ENCODE measurements at places on chromosomes 2 and 18.

- DNase-seq = no peak
Measured at GRCh38 chr2:46793423-46794416, 121.9 kb downstream of the MCFD2 start.

- no peak for DNase-seq
Measured at GRCh38 chr2:191908874-191909273, 62.0 kb upstream of the CAVIN2 start.

- DNase-seq = no peak
Measured at GRCh38 chr18:35508030-35508429, 10.3 kb upstream of the INO80C start.

DNA sequence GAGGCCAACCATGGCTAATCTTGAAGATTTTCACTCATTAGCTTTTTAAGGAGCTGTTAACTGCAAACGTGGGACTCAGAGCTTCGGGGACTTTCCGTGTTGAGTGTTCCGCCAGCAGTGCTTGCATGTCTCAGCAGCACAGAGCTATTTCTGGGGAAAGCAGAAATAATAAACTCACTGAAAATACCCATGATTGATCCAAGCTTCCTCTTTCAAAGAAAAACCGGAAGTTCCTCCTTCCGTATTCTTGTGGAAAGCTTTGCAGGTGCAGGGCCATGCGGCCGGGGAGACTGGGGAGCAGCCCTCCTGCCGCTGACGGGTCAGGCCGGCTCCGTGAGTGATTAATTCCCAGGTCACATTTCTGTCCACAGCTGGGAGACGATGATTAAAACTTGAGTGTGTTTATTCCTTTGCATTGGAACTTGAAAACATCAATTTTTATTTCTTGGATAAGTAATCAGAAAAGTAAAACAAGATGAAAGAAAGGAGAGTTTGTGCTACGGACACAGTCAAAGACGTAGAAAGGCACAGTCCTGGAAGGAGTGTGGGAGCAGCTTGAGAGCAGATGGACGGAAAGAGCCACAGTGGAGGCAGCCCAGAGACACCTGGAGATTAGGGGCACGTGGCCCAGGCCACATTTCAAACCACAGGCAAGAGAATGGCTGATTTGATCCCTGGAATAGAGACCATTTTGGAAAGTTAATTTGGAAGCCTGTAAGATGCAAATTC, 54.2 kb upstream of the CTDP1 start:
- no peak for DNase-seq

- no peak for DNase-seq
Measured at GRCh38 chr2:61784643-61785042, 69.2 kb downstream of the FAM161A start.

GRCh38 chr2:219415580-219416234, 2.5 kb upstream of the DES start:
- DNase-seq = no peak

DNA sequence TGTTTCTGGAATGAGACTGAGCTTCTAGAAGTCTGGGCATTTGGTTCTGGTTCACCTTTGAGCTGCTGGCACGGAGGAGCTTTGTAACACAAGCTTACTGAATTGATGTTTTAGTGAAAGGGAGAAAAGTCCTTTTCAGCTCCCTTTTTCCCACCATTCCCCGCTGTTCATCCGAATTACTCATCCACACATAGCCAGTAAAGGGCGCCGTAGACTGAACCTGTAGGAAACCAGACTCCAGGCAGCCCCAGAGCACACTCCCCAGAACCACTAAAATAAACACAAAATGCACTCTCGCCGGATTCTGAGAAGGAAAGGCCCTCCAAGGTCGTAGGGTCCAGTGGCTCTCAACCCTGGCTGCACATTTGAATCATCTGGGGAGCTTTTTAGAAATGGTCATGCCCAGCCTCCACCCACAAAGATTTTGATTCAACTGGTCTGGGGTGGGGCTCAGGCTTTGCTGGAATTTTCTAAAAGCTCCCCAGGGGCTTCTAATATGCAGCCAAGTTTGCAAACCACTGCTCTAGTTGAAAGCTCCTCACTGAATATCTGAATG, 29.6 kb downstream of the TCF7L1 start:
- no peak for DNase-seq

GRCh38 chr2:66488946-66489345, 54.0 kb downstream of the MEIS1 start:
- no peak for DNase-seq

DNA sequence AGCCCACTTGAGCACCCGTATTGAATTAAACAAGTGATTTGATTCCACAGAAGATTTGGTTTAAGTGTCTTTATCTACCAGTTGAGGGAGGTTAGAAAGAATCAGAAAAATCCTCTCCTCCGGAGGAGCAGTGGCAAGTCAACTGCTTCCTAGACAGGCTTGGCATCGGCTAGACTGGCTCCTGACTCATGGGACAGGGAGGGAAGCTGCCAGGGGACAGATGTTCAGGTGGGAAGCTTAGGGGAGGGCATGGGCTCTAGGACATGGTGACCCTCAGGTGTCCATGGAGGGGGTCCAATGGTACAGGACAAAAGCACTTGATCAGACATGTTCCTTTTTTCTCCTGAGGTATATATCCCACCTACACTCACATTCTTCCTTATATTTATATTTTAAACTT, 119.3 kb upstream of the IL1R2 start:
- DNase-seq = no peak

DNA sequence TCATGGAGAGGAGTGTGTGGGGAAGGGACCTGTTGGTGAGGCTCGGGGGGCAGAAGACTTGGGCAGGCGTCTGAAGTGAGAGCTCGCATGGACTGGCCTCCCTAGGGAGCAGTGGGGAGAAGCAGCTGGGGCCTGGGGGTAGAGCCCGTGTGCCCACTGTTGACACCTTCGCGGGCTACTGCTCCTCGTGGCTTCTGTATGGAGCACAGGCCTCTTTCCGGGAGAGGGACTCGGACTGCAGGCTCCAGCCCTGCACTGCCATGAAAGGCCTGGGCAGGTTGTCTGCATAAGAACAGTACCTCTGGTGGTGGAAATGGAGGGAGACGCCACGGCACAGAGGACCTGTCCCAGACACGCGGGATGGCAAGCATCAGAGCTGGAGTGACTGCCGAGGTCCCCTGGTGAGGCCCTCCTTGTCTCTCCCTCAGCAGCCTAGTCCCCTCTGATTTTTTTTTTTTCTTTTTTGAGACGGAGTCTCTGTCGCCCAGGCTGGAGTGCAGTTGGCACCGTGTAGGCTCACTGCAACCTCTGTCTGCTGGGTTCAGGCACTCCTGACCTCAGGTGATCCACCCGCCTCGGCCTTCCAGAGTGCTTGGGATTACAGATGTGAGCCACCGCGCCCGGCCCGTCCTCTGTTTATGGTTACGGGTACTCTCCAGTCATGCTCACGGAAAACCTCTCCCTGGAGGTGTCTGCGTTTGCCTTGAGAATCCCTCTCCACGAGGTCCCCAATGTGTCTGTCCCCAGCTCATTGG, 44.7 kb upstream of the PTMA start:
- DNase-seq = no peak

GRCh38 chr2:223751012-223751411, 86.4 kb downstream of the AP1S3 start:
- no peak for DNase-seq

GRCh38 chr2:230762317-230762896, 49.8 kb downstream of the CAB39 start:
- DNase-seq = no peak

GRCh38 chr18:51503351-51503750, 305.9 kb upstream of the MEX3C start:
- DNase-seq = no peak

GRCh38 chr2:138239902-138240491, 261.6 kb upstream of the SPOPL start:
- no peak for DNase-seq

- DNase-seq = no peak
Measured at GRCh38 chr2:118718921-118719320, 128.5 kb downstream of the EN1 start.

DNA sequence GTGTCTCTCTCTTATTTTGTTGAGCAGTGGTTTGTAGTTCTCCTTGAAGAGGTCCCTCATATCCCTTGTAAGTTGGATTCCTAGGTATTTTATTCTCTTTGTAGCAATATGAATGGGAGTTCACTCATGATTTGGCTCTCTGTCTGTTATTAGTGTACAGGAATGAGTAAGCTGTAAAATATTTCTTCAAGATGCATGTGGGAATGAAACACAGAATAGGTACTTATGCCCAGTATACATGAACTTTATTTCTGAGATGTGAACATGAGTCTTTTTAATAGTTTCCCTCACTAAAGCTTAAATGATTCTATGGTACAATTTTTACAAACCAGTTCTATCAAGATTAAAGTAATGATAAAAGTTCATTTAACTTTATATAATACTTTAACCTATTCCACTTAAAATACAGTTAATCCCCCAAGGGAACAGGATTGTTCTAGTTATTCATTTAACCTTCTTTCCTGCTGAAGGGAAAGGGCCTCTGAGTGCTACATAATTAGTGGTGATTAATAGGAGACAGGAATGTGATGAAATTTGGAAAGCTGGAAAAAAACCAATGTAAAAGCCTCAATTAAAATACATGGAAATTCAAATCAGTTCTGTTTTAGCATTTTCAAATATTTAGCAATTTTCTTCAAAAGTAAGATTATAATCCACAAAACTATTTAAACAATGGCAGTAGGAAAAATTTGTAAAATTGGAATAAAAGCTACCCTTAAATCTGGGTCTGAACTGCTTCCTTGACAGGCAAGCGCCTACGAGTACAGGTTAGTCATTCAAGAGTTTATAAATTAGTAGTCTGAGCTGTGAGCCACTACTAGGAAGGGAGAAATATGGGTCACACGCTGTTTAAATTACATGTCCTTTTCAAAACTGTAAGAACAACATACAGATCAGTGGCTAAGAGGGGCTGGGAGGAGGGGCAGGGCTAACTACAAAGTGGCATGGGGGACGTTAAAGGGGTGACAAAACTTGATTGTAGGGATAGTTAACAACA, 28.9 kb downstream of the SPIRE1 start:
- DNase-seq = no peak

- no peak for DNase-seq
Measured at GRCh38 chr2:143558665-143559064, 429.4 kb downstream of the ARHGAP15 start.

DNA sequence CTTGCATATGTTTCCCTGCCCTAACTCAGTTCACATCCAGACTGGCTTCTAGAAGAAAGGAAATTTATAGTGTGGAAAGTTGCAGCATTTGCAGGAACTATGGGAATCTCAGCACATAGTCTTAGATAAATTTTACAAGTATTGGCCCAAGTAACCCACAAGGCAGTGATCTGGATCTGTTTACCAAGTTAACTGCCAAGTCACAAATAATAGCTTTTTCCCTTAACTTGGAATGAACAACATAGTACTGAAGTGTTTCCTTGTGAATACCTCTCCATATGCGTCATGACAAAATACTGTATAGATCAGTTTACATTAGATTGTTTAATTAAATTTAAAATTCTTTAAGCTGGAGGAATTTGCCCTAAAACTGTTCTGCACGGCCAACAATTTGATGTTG, 255.8 kb upstream of the EPAS1 start:
- DNase-seq = no peak

DNA sequence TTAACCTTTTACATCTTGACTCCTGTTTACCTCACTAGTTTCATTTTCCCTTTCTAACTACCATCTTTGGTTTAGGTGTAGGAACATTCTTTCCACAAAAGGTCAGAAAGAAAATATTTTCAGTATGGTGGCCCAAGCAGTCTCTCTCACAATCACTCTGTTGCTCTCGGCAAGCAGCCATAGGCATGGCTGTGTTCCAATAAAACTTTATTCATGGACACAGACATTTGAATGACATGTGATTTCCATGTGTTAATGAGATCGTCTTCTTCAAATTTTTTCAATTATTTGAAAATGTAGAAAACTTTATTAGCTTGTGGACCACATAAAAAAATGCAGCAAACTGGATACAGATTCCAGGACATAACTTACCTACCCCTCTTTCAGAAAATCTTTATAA, 109.7 kb upstream of the CNTNAP5 start:
- DNase-seq = no peak

DNA sequence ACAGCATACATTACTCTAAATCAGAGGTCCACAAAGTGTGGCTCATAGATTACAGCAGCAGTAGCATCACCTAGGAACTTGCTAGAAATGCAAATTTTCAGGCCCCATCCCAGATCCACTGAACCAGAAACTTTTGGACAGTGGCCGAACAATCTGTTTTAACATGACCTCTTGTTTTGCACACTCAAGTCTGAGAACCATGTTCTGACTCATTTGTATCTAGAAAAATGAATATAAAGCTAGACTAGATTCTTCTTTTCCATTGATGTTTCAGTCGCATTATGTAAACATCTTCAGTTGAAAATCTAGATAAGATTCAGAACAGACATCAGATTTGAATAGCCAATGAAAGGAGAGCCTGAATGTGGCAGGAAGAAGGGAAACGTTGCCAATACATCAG, 608.8 kb downstream of the LRP1B start:
- no peak for DNase-seq

- DNase-seq = no peak
Measured at GRCh38 chr2:215572341-215572848, 136.5 kb upstream of the FN1 start.

DNA sequence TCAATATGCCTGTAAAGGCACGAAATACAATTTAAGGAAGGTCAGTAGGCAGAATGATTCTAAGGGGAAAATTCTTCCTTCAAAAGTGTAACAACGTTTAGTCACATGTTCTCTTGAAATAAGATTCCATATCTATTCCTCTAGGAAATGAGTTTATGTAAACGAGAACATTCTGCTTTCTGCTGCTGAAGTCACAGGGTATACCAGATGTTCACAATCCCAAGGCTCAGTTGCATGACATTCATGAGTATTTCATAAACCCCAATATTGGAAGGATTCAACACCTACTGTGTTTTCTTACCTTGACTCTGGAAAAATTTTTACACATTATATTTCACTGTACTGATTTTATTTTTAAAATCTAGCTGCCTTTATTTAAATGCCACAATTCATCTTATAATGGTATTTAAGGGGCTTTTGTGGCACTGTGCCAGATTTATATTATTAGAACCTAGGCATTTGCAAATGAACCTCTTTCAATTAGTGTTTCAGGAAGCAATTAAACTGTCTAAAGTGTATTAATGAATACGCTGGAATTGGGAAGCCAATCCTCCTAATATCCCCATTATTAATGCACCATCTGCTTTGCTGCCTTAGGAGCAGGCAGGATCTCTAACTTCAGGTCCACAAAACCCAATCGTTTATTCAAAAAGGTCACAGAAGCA, 542.6 kb upstream of the KLHL29 start:
- no peak for DNase-seq

Measured in hypothalamus (tissue), 51 donors.